ENCODE measurements at places on chromosomes 3 and 15. TPM values are rescaled to one million over a fixed set of nuclear protein-coding genes. Genes with fewer than 3 reads are reported as not detected.

GRCh38 chr3:54273791-54274190 lies 151.4 kb downstream of the CACNA2D3 start:
- DNase-seq = no peak

DNA sequence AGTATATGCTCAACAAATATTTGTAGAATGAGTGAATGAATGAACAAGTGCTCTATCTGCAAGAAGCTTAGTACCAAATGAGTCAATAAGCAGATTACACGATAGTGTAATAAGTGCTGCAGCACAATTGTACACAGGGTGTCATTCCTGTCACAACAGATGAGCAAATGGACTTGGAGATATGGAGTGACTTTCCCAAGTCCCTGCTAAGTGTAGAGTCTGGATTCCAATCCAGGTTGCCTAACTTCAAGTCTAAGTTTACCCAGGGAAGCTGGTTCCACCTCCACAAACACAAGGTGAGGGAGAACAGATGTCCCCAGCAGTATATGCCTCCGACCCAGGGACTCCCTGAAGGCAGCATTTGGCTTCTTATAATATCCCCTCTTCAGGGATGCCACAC lies 77.7 kb upstream of the RAD18 start:
- no peak for DNase-seq

- DNase-seq = no peak
These were observed 3.5 kb downstream of the SIDT1 start for GRCh38 chr3:113535898-113536297.

DNA sequence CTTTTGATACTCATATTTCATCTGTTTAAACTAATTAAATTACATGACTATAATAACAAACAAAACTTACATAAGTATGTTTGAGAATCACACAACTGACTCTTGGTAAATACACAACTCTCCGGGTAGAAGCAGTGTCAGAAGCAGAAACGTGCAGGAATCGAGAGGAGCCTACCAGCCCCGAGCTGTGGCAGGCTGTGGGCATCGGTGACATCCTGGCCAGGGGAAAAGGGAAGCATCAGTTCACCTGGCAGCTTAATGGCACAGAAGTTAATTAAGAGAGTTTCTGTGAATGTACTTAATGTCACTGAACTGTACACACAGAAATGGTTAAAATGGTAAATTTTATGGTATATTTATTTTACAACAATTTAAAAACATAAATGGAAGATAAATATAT lies 90.2 kb downstream of the CRTC3 start:
- no peak for DNase-seq

GRCh38 chr3:56998076-56998529 lies 62.4 kb upstream of the SPATA12 start:
- DNase-seq = no peak

DNA sequence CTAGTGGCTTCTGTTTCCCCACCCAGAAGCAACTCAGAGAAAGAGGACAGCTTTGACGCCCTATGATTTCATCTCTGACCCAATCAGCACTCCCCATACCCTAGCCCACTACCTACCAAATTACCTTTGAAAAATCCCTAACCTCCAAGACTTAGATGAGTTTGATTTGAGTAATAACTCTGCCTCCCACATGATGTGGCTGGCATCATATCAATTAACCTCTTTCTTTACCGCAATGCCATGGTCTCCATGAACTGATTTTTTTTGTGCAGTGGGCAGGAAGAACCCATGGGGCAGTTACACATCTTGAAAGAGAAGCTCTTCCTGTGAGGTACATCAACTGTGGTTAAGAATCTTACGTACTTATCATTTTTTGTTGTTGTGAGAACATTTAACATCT lies 25.5 kb upstream of the APOD start:
- DNase-seq = no peak

DNA sequence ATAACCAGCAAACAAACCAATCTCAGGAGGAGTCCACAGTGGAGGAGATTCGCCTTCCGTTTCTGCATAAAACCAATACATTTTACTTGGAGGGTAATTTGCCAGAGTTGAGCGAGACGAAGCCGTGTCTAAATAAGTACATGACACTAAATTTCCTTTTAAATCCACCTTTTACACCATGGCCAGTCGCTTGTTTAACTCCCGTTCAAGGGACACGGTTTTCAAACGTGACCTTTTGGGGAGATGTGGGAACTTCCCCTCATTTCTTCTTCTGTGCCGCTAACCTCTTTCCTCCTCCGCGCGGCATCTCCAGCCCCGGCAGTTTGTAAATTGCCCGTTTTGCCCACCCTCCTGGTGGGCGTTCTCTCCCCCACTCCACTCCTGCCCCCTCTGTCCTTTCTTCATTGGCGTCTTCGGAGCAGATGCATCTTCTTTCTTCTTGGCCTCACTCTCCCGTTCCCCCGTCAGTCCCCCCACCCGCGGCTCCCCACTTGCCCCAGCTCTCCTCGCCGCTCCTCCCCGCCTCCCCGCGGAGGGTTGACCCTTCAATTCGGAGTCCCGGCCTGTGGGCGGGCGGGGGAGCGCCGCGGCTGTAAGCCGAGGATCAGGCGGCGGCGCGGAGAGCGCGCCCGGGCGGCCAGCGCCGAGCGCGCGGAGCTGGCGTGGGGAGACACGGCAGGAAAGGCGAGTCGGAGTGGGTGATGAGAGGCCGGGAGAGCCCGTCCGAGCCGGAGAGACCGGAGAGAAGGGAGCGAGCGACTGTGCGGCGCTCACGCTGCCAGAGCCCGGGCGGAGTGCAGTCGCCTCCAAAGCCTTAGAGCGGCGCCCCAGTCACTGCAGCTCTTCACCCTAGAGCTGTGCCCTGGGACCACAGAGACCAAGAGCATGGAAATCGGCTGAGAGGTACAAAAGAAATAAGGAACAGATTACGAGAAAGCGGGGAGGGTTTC lies at the start of gene NLGN1:
Gene NLGN1, plus strand, starts transcription at position 584 of the 950 bp plus-strand sequence.
- DNase-seq = peak; percentile 39

- no peak for DNase-seq
These were observed 218.7 kb upstream of the ATP10A start for GRCh38 chr15:26081758-26082220.

DNA sequence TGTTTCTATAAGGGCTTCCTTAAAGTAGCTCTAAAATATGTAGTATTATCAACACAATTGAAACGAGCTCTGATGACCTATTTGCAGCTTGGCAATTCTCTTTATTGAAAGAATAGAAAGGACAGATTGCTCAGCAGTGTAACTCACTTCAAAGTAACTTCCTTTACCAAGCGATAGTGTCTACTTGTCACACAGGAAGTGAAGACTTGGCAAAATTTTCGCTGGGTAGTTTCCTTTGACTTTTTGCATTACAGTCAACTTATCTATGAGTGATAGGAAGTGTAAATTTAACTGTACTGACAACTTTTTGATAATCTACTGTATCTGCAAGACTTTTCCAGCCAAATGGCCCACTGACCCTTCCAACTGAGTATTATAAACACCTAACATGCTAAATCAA lies 22.8 kb downstream of the SLC9A9 start:
- DNase-seq = no peak

GRCh38 chr3:48708481-48708889 lies 8.5 kb downstream of the IP6K2 start:
- DNase-seq = no peak

DNA sequence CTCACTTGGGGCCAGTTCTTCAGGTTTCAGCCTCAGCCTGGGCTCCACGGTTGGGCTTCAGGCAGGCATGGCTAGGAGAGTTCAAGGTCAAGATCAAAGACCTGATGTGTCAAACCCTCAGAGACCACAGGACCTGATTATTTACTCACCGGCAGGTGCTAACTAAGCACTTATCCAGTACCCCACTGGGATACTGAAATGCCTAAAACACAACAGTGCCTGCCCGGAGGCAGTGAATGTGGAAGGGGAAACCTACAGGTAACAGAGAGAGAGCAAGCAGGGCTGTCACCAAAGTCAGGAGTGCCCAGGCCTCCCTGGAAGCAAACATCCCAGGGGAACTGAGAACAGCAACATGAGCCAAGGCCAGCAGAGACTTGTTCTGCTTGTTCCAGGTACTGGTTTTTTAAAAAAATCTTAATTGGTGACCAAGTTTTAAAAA lies 6.7 kb downstream of the IDH2 start:
- DNase-seq = no peak

GRCh38 chr15:42549032-42549491 lies 424 bp downstream of the HAUS2 start:
- no peak for DNase-seq

GRCh38 chr3:124965413-124965812 lies 30.9 kb upstream of the MUC13 start:
- no peak for DNase-seq

DNA sequence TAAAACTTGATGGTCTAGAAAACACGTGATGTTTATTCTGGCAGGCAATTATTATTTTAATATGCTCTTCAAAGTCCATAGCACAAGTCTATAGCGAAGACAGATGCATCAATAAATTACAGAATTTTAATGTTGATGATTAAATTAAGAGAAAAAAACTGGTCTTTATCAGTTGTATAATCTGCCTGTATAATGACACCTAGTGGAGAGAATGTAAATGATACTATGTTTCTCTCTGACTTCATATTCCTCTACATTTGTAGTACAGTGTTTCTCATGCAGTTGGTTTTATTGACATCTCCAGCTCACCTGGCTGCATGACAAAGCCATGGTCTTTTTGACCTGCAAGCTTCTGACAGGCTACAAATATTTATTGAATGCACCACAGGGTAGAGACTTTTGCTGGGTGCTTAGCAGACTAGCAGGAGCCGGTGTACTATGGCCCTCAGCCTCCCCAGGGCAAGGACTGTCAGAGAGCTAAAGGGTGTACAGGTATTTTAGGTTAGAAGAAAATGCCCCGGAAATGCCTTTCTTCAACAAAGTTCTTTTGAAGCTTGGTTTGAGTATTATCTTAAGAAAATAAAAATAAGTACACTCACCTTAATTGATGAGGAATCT lies 289.9 kb downstream of the GAP43 start:
- no peak for DNase-seq

- no peak for DNase-seq
These were observed 46.4 kb downstream of the GATM start for GRCh38 chr15:45331972-45332371.

DNA sequence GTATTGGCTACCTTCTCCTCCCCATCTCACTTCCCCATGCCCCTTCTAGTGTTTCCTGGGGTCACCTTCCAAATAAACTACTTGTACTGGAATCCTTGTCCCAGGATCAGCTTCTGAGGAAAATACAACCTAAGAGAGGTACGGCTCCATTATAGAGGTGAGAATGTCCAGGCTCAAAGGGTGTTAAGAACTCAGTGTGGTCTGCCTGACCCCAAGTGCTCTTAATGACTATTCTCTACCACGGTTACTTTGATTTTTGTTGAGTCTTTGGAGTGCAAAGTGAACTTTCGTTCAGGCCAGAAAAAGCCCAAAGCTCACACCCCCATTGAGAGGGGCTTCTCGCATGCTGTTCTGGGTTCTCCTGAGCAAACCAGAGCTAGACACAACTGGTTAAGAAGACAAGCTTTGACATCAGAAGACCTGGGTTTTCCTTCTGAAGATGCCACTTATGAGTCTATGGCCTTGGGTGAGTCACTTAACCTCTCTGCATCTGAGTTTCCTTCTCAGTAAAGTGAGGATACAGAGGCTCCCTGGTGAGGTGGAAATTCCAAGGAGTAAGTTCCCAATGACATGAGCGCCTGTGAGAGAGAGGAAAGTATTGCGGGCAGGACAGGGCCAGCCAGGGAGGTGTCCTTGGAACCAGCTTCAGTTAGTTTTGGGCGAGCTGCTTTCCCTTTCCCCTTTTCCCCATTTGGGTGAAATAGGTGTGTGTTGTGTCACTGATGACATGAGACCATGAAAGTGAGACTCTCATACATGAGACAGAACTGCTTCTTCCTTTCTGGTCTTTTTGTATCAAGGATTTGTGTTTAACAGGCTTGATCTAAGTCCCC lies 475.0 kb upstream of the PROK2 start:
- DNase-seq = no peak

GRCh38 chr15:41304149-41304770 lies 28.1 kb downstream of the OIP5 start:
- no peak for DNase-seq

DNA sequence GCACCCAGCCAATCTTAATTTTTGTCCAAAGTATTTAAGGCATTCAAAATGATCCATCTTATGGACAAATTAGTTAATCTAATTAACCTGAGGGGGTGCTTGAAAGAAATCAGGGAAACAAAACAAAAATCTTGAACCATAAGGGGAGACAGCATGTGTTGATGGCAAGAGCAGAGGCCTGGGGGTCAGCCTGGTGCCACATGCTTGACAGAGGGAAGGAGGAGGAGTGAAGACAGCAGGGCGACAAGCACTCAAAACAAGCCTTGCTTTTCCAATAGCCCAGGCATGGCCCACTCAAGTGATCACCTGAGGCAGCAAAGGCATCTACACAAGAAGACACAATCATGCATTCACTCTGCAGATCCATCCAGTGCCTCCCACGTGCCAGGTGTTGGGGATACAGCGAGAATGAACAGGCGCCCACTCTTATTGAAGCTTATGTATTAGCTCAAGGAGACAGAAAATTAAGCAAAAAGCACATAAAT lies 25.0 kb upstream of the MGLL start:
- DNase-seq = no peak

- no peak for DNase-seq
These were observed at the start of gene EIF4E3 for GRCh38 chr3:71725271-71725991. TSS of gene EIF4E3 (minus strand) at chr3:71725402. CDS start at chr3:71725367, 35 bp downstream.

GRCh38 chr3:112366522-112366921 lies 33.6 kb downstream of the CD200 start:
- no peak for DNase-seq

- DNase-seq = no peak
These were observed 589 bp downstream of the HERC1 start for GRCh38 chr15:63833021-63833696.

DNA sequence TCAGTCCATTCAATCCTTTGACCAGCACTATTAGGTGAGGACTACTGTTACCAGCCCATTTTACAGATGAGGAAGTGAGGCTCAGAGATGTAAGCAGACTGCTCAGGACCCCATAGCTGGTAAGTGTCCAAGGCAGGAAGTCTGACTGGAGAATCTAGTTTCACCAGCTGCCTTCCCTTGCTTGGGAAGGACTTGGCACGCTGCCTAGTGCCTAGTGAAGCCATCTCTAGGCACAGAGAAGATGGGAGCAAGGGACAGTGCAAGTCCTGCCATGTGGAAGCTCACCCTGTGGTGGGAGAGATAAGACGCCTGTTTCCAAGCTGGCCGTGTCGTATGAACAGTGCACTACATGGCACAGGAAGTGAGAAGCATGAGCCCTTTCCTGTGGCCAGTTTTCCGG lies 111.8 kb upstream of the TMC3 start:
- DNase-seq = no peak

Gene ANKDD1A
- total RNA-seq = 2.1 TPM

Gene ASTE1
- 8.1 TPM for total RNA-seq

Gene CCDC54
- total RNA-seq = not detected

Gene HGD
- not detected for total RNA-seq

Gene TLR9
- 0.61 TPM for total RNA-seq

Gene C2CD4B
- 3.2 TPM for total RNA-seq

Gene GABRR3
- not detected for total RNA-seq

Gene GPX1
- total RNA-seq = 224 TPM

Gene WDR93
- total RNA-seq = not detected

Gene MKRN2OS
- 1.8 TPM for total RNA-seq

Gene TSEN2
- total RNA-seq = 16.2 TPM

Gene CTSH
- total RNA-seq = 360 TPM

Gene ACAD9
- 180 TPM for total RNA-seq

Gene CCNB2
- total RNA-seq = 5.4 TPM
